ENCODE measurements at places on chromosomes 5 and 9.

DNA sequence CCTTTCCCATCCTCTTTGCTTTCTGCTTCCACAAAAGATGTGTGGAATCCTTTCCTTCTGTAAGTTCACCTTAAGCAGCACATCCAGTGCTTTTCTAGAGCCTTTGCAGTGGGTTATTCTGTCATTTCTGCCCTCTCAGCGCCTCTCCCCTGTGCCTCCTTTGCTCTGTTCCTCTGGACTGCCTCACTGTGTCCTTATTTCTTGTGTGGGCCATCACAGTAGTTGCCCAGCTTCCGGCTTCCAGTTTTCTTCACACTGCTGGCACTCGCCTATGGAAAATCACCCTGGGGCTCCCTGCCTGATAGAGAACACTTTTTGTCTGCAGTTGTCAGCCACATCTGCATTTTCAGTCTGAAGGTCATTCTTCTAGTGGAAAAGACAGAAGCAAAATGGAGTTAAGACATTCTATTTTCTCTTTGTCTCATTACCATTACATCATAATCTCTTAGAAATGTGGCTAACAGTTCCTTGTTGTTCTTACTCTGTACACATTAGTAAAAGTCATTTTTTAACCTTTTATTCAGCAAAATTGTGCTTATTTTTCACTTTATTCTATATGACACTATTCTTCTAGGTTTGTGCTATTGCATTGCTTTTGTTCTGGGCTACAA, 64.1 kb upstream of the ZNF608 start:
- no peak for DNase-seq

- DNase-seq: no peak
These were observed 21.9 kb upstream of the IRX2 start for GRCh38 chr5:2773327-2773726.

DNA sequence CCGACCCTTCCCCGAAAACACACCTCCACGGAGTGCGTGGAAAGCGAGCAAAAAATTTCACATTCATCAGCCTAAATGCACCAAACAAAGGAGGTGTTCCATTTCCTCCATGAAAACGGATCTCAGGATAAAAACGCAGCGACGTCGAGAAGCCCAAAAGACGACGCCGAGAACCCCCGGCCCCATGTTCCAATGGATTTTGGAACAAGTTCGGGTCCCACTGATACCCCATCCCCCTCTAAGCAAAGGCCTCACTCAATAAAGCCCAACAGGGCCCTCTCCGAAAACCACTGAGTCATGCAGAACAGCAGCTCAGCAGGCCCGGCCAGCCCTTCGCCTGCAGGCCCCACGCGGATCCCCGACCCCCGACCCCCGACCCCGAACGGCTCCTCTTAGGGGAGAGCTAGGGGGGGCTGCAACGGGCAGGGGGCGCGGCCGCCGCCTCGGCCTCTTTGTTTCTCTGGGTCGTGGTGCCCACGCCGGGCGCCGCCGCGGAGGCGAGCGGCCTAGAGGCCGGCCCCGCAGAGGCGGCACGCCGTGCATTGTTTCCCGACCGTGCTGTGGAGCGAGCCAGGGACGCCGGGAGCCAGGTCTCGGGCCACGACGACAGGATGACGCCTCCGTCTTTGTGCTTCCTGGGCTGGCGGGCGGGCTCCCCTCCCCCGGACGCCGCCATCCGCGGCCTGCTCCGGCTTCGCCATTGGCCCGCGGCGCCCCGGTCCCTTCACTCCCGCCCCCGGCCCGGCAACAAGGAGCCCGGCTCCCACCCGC, 915 bp downstream of the ZFAND5 start:
- DNase-seq: peak; percentile 69

- peak; percentile 94 for DNase-seq
These were observed 222.6 kb downstream of the MEF2C start for GRCh38 chr5:88660264-88660946.
